ENCODE measurements at places on chromosomes 7 and 10.

DNA sequence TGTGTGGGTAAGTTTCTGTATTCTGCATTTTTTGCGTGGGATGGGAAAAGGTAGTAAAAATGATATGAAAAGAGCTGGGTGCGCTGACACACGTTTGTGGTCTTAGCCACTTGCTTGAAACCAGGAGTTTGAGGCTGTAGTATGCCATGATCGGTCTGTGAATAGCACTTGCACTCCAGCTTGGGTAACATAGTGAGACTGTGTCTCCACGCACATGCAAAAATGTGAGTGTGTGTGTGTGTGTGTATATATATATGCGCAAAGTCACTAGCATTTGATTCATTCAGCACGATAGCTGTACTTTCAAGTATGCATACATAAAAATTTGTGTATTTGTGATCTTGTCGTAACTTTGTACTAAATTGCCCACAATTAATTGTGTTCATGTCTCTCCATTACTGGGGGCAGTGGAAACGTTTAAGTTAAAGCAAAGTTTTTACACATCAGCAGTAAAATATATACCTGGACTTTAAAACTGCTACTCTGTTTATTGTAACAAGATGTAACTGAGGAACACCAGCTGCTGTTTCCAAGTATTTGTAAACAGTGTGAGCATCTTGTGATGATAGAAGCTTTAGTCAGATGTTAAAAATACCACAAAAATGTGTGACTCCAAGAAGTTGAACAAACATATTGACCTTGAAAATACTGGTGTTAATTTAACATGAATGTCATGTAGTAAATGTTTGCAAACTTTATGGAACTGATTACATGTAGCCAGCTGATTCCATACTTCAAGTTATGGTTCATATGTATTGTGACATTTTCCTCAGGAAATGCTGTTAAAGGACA lies 1.6 kb downstream of the ZRANB1 start:
- no peak for DNase-seq

DNA sequence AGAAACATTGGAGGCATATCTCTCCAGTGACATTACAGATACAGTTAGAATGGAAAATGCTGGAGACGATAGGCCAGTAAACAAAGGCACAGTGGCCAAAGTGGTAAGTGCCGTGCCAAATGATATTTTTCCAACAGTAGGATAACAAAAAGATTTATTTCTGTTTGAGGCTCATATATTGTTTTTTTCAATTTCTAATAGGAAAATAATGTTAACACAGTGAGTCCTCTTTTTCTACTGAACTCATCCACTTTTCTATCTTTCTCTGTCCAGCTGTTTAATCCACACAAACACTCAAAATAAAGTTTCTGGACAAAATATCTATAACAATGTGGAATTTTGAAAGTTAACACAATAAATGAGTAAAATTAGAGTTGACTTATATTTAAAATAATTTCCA lies 201.3 kb downstream of the SEMA3E start:
- DNase-seq, result no peak

GRCh38 chr7:92560602-92561001 lies 29.6 kb downstream of the FAM133B start:
- no peak for DNase-seq

DNA sequence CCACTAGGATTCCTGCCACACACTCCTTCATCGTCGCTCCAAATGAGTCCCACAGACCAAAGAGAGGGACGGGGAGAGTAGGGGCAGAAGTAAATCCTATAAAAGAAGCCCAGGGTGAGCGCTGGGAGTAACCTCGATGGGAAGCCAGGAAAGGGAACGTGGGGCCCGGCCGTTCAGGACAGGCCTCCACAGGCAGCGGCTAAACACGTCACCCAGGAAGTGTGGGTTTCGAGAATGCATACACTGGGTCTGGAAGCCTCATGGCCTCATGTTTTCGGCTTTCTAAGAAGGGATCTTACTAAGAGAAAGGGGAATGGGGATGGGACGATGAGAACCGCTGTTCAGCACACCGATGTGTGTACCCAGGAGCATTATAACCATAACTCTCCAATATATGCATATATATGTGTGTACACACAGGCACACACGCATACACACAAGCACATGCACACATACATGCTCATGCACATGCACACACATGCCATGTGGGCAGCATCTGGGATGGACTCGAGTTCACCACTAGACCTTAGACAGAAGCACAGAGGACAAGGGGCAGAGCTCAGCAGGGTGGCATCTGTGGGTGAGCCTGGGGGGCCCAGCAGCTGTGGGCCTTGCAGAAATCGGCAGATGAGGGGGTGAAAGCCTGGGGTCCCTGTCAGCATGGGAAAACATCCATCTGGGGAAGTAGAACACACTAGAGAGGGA lies 14.8 kb upstream of the CNPY1 start:
- no peak for DNase-seq

- DNase-seq, result no peak
Measured at GRCh38 chr7:16061630-16062029, 359.7 kb downstream of the CRPPA start.

DNA sequence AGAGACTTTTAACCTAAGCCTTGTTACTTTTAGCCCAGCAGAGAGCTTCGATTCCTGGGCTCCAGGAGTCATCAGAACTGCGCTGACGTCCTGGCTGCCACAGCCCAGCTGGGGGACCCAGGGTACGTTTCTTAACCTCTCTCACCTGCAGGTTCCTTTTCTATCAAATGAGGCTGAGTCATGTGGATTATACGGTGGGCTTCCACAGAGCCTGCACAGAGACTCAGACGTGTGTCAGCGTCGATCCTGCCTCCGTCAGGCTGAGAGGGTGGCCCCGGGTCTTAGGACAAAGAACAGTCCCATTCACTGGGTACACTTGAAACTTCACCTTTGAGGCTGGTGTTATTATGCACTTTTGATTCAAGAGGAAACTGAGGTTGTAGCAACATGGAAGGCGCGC lies 100.7 kb upstream of the FGFR2 start:
- no peak for DNase-seq

GRCh38 chr10:60950300-60950699 lies 6.3 kb upstream of the RHOBTB1 start:
- DNase-seq, result no peak
